ENCODE measurements at places on chromosomes 3 and 15.

DNA sequence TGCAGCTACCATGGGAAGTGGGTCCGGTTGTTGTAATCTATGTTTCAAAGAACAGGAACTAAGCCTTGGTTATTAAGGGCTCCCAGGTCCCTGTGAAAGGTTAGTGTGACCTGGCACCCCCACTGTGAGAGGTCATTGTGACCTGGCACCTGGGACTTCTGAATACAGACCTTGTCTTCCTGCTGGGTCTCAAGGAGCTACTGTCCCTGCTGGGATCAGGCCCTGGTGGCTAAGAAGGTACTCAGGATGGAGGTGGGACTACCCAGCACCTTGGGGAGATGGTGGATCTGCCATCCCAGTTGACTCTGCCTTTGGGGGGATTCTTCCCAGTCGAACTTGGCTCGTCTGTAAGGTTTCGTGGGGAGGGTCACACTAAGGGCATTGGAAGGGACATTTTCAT, 10.3 kb upstream of the SLCO2A1 start:
- no peak for DNase-seq

- no peak for DNase-seq
Measured at GRCh38 chr15:36877796-36878683, 222.3 kb downstream of the MEIS2 start.

- peak; percentile 15 for DNase-seq
Measured at GRCh38 chr3:112086076-112086854, at the start of gene C3orf52. C3orf52 (plus strand) TSS chr3:112086389; CDS start chr3:112086408, 19 bp downstream.

DNA sequence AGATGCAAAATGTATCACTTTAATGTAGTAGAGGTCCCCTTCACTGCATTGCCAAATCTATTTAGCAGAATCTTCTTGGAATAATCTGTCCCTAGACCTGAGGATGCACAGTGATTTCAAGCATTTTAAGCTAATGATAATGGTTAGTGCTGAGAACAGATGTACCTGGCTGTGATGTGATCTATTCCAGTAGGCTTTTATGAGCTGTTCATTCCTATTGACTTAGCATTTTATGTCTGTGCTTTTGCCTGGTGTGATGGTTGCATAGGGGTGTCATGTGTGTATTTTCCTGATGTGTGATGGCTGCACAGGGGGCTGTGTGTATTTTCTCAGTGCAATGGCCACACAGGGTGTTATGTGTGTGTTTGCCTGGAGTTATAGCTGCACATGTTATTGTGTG, 272.9 kb downstream of the TIGIT start:
- no peak for DNase-seq

GRCh38 chr15:79025201-79025600, 65.4 kb downstream of the RASGRF1 start:
- DNase-seq, result no peak

DNA sequence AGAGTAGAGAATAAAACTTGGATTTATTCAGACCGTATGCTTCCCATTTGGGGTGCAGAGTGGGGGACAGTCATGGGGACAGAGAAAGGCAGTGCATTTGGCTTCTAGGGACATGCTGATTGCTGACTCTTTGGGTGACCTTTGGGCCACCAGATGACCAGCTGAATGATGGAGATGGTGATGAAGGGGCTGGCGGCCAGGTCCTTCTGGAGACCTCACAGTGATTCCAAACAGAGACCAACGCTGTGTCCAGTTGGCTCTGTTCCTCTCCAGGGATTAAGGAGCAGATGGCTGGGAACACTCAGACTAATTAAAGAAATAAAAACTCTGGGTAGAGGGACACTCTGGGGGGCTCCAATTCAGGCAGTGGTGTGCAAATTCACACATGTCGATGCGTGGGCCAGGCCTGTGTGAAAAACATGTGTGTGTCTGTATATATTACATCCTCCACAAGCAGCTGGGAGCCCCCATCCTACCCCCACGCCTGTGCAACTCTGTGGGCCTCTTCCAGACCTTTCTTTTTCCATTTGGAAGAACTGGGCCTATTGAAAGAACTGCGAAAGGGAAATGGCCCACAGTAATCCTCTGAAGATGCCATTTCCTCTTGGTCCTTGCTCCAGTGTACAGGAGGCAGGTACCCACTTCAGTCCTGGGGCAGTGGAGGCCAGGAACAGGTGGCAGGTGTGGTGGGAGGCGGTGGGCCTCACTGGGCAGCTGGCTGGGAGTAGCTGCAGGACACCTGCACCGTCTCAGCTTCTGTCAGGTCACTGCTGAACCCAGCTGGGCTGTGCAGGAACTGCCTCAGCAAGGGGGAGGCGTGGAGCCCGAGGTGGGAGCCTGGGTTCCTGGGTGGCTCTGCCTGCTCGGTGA, 8.9 kb downstream of the XIRP1 start:
- DNase-seq, result no peak

GRCh38 chr3:150117076-150117475, 146.4 kb upstream of the PFN2 start:
- no peak for DNase-seq

GRCh38 chr3:144521131-144521530, 549.5 kb downstream of the DIPK2A start:
- DNase-seq, result no peak

All from activated naive CD4-positive, alpha-beta T cell (primary cell).